ENCODE measurements at places on chromosomes 1 and 21.

DNA sequence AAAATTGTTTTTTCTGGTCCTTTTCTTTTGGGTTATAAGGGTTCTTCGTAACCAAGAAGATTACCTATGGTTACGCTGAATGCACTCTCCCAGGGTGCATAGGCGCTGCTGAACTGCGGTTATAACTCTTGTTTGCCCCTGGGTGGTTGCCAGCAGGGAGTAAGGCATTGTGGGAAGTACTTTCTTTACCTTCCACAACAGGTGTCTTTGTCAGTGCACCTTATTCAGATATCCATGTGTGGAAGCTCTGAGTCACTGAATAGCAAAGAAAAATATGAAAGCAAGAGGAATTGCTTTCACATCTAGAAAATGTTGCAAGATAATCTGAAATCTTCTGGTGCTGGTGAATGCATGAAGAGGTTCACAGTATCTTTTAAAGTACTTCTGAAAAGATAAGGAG, 124.4 kb upstream of the CACYBP start:
- no peak for DNase-seq

DNA sequence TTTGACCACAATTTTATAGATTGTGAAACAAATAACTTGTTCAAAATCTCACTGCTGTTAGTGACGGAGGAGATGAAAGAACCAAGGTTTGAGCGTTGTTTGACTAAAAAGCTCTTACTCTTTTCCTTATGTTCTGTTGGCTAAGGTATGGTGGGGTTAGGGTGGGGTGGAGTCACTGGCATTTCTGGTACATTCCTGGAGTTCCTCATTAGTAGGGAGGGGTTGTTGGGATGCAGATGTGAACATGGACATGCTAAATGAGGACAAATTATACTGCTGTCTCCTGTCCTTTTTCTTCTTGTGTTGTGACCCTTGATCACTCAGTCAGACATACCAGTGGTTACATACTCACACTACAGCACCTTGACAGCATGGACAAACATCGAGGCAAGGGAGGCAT, 26.2 kb upstream of the CD1D start:
- no peak for DNase-seq

- no peak for DNase-seq
Observed at GRCh38 chr1:41955461-41956159, 36.9 kb upstream of the HIVEP3 start.

GRCh38 chr21:36075953-36076352, 6.1 kb downstream of the CBR1 start:
- DNase-seq = no peak

- DNase-seq = no peak
Observed at GRCh38 chr21:31917108-31917507, 44.3 kb downstream of the HUNK start.

GRCh38 chr21:20311234-20311787, 686.9 kb upstream of the NCAM2 start:
- no peak for DNase-seq

DNA sequence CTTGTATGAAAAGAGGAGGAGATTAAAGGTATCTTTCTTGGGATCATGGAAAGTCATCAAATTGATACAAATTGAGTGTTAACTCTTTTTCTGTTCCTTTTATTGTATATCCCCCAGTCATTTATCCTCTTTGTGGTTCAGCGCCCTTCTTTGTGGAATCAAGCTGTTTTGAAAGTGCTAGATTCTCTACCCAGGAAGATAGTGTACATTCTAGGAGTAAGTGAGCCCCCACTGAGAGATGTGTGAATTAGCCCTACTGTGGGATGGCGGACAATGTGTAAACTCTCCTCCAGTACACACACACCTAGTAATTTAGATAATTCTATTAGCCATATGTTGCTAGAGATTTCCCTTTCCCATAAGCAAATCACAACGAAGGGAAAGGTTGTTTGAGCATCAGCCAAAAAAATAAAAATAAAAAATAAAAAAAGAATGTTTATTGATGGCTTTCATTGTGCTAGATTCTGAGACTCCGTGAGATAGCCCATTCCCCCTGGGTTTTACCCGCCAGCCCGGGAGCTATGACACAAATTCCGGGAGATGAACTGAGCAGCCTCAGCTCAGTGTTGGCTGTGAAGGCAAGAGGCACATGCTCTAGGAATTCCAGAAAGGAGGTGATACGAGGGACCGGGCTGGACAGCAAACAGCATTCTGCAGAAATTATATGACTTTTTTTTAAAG, 378.4 kb upstream of the RUNX1 start:
- no peak for DNase-seq

GRCh38 chr1:40385437-40386358, 12.2 kb downstream of the SMAP2 start:
- DNase-seq = no peak

- DNase-seq = no peak
Observed at GRCh38 chr1:88923224-88923623, 31.9 kb upstream of the GTF2B start.

DNA sequence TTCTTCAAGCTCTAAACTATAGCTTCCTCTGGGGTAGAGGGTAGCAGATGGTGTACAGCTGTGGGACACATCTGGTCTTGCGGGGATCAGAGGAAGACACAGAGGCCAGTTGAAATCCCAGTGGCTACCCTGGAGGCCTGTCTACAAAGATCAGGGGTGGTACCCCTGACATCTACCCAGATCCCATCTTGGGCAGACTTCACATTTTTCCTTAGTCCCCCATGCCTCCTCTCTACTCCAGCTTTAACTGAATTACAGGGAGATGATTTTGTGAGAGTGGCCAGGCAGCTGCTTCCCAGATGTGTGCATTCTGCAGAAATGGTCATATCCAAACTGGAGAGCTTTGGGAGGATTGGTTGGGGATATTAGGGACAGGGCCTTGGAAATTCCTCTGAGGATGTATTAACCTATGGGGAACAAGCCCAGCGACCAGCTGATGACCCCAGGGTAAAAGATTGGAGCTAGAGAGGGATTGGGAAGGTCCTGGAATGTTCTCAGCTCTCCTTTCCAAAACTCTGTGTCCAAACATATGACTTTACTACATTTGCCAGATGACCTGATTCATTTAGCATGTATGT, 9.6 kb upstream of the CD34 start:
- no peak for DNase-seq

DNA sequence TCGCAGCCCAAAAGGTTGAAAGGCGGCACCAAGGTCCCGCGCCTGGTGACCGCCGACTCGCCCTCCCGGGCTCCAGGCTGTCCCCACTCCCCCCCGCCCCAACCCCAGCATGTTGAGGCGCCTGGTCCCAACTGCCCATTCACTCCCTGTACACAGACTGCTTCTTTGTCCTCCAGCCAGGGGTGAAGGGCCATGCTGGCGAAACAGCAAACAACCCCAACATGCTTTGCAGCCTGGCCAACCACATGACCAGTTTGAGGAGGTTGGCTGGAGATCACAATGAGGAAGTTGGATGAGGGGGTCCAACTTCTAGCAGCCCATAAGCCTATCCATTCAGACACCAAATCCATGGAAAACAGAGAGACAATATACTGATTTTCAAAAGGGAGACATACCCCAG, 13.5 kb downstream of the PDE9A start:
- DNase-seq = no peak

- no peak for DNase-seq
Observed at GRCh38 chr1:37666241-37666867, 26.0 kb upstream of the CDCA8 start.

- no peak for DNase-seq
Observed at GRCh38 chr1:224199679-224200078, 16.6 kb downstream of the DEGS1 start.

- no peak for DNase-seq
Observed at GRCh38 chr1:209650454-209650853, 1.8 kb downstream of the LAMB3 start.

- DNase-seq = no peak
Observed at GRCh38 chr1:226719596-226720387, 19.3 kb downstream of the ITPKB start.

DNA sequence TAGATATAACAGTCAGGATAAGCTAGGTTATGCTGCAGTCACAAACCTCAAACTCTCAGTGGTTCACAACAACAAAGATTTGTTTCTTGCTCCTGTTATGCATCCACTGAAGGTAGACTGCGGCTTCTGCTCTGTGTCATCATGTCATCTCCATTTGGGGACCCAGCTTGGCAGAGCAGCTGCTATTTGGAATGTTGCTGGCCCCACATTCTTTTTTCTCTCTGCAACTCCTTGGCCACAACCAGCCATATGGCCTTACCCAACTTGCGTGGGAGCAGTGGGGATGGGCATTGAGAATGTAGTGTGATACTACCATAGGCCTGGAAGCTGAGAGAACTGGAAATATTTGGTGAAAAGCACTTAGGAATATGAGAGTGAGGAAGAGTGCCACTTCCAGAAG, 26.4 kb downstream of the AGO4 start:
- DNase-seq = no peak
